ENCODE measurements at places on chromosomes 7 and 10. TPM values are rescaled to one million over a fixed set of nuclear protein-coding genes. Genes with fewer than 3 reads are reported as not detected.

DNA sequence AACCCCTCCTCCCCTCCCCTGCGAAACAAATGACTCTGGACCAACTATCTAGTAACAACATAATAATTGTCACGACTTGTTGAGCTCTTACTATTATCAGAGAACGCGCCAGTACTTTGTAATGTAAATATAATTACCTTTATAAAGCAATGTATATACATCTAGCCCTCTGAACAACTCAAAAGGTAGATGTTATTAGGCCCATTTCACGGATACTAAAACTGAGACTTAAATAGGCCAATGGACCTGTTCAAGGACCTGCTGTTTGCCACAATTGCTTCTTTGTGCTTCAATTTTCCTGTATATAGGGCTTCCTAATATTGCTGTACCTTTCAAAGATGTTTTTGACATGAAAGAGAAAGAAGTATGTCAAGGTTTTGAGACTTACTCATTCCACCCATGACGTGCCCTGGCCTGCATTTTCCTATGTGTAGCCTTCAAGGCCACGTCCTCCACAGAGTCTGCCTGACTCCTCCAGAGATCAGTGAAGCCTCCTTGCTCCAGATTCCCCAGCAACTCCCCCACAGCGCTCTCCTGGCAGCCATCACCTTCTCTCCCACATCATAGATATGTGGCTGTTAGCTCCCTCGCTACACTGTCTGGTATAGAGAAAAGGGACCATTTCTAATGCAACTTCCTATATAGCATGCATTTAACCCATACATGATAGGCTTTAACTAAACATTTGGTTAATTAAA is 156.6 kb downstream of the SKIDA1 start:
- DNase-seq = no peak
- no peaks in the 10 kb centered on the region for H3K27me3 ChIP-seq
- no peaks in the 10 kb centered on the region for H3K36me3 ChIP-seq
- peaks cover 36% of the 10 kb centered on the region for H3K4me1 ChIP-seq
- no peak overlapping the region for H3K27ac ChIP-seq

DNA sequence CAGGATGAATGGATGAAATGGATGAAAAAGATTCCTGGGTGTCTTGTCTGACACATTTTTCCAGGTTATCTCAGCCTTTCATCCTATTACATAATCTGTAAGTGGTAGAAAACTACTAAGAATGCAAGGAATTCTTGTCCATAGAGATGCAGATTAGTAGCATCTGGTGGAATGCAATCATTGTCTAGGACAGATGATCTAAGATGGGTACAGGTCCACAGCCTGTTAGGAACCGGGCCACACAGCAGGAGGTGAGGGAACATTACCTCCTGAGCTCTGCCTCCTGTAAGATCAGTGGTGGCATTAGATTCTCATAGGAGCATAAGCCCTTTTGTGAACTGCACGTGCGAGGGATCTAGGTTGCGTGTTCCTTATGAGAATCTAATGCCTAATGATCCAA is 225.0 kb downstream of the CALN1 start:
- no peak overlapping the region for H3K27ac ChIP-seq
- no peak for DNase-seq
- no peaks in the 10 kb centered on the region for H3K36me3 ChIP-seq
- H3K27me3 ChIP-seq = no peaks in the 10 kb centered on the region
- no peaks in the 10 kb centered on the region for H3K4me1 ChIP-seq

GRCh38 chr10:14571866-14572507 is 202.7 kb downstream of the FAM107B start:
- DNase-seq = no peak
- peaks cover 6% of the 10 kb centered on the region for H3K36me3 ChIP-seq
- H3K27ac ChIP-seq = no peak overlapping the region

DNA sequence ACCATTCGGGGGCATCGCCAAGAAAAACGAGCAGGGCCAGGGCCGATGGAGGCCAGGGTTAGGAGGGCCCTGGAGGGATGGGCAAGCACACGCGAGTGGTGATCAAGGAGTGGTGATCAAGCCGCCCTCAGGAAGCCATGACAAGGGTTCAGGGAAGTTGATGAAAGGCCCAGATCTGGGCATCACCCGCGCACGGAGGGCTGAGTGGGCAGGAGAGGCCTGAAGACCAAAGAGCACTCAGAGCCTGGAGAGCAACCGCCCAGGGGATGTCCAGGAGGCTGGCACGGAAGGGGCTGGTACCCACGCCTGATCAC is 114.6 kb downstream of the WDR37 start:
- H3K4me1 ChIP-seq = no peaks in the 10 kb centered on the region
- H3K4me3 ChIP-seq = no peak overlapping the region
- no peak for DNase-seq
- H3K27me3 ChIP-seq = no peaks in the 10 kb centered on the region
- no peak overlapping the region for H3K27ac ChIP-seq

DGKI gene
- 1.5 TPM for total RNA-seq

PDE6C gene
- not detected for total RNA-seq

- peaks cover 13% of the 10 kb centered on the region for H3K4me1 ChIP-seq
- H3K4me3 ChIP-seq = no peak overlapping the region
- no peaks in the 10 kb centered on the region for H3K36me3 ChIP-seq
- no peak overlapping the region for H3K27ac ChIP-seq
- DNase-seq = no peak
Measured at GRCh38 chr7:135665042-135665441, 2.7 kb downstream of the STMP1 start.

GRCh38 chr10:11491087-11491486 is 120.4 kb downstream of the USP6NL start:
- no peak overlapping the region for H3K4me3 ChIP-seq
- no peaks in the 10 kb centered on the region for H3K4me1 ChIP-seq
- H3K27ac ChIP-seq = no peak overlapping the region
- peaks cover 62% of the 10 kb centered on the region for H3K36me3 ChIP-seq
- DNase-seq = no peak

DNA sequence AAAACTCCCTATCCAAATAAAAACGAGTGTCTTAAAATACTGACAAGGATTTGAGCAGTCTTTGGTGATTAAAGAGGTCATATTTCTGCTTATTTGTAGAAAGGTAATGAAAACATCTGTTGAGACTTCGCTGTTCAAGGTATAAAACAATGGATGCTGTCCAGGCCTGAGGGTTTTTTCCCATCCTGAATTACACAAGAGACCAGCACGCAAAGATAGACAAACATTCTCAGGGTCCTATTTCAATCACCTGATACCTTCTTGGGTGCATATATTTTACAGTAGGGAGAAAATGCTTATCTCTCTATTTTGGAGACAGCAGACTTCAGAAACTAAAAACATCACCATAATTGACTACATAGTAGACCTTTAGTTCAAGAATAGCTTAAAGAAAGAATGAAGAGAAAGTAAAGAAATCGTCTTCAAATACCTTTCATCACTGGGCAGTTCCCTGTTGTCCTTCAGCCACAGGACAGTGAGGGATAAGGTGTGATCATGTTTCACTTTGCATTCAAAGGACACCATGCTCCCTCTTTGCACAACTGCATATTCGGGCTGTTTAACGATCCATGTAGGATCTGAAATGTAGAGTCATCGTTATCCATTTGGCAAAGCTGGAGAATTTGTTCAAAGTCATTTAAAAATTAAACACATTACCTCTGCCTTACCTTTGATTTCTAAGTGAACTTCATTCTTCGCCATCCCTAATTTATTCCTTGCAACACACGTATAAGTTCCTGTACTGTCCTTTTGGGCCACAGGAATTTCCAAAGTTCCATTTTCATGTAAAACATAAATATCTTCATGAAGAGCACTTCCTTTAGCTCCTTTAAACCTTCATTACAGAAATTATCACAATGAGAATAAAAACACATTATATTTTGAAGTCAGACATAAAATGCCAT is 63.7 kb upstream of the LAMB4 start:
- no peaks in the 10 kb centered on the region for H3K27me3 ChIP-seq
- H3K36me3 ChIP-seq = no peaks in the 10 kb centered on the region
- no peak overlapping the region for H3K4me3 ChIP-seq

DNA sequence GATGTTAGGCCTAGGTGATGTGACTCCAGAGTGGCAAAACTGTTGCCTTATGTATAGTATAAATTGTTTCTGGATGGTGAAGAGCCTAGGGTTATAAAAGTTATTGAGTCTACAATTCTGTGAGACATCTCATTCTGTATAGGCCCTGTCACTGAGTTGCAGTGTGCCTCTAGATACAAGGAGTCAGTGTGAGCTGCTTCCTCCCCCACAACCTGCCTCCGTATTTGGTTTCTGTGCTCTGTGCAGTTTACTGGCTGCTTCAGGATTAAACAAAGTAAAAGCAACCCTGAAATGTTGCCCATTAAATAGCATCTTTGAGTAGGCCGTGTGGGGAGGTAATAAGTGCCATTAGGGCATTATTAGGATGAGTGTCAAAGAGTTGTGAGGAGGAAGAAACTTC is 1.9 kb upstream of the IFRD1 start:
- H3K27me3 ChIP-seq = no peaks in the 10 kb centered on the region
- no peaks in the 10 kb centered on the region for H3K36me3 ChIP-seq
- H3K27ac ChIP-seq = no peak overlapping the region
- no peak for DNase-seq
- no peak overlapping the region for H3K4me3 ChIP-seq
- H3K4me1 ChIP-seq = peaks cover 14% of the 10 kb centered on the region

DNA sequence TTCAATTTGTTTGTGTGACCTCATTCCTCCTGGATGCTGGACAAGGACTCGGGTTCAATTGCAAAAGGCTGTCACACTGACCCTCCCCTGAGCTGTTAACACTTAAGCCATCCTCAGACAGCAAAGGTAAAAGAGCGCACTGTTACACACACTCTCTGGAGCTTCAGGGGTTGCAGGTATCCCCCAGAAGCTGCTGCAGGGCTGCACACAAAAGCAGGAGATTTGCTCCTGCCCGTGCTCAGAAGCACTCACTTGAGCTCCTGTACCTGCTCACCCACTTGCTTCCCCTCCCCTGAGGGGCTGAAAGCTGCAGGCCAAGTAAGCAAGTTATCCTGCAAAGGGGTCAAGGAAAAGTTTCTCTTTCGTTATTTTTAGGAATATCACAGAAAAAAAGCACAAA is 886.2 kb upstream of the ZWINT start:
- H3K36me3 ChIP-seq = no peaks in the 10 kb centered on the region
- no peak for DNase-seq
- no peak overlapping the region for H3K27ac ChIP-seq
- no peaks in the 10 kb centered on the region for H3K4me1 ChIP-seq
- no peak overlapping the region for H3K4me3 ChIP-seq

DNA sequence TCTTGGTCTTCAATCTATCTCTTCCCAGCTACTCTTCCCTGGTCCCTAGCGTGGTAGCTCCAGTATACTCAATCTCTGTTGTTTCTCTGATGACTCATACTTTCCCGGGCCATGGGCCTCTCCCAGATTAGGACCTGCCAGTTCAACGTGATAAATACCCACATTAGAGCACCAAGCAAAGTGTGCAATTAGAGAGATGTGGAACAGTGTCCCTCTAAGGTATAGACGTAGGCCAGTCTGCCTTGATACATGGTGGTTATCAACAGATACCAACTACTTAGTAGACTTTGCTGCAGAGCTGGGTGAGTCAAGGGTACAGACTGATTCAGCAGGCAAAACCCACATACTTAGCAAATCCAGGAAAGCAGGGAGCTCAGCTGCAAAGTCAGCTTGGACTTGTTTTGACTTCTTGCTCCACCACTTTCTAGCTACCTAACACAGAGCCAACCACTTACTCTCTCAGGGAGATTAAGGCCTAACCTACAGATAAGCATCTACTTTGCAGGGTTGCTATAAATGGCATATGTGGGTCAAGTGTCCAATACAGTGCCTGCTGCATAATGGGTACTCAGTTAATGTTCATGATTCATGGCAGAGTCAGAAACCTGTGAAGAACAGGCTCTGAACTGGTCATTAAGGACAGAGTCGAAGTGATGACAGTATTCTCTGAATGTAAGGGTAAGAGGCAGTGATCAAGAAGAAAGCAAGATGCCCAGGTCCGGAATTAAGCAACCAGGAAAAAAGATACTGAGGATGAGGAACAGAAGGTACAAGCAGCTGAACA is 176.1 kb downstream of the CHN2 start:
- no peak for DNase-seq
- H3K4me1 ChIP-seq = no peaks in the 10 kb centered on the region
- H3K36me3 ChIP-seq = no peaks in the 10 kb centered on the region
- no peaks in the 10 kb centered on the region for H3K27me3 ChIP-seq
- H3K4me3 ChIP-seq = no peak overlapping the region
- no peak overlapping the region for H3K27ac ChIP-seq

DNA sequence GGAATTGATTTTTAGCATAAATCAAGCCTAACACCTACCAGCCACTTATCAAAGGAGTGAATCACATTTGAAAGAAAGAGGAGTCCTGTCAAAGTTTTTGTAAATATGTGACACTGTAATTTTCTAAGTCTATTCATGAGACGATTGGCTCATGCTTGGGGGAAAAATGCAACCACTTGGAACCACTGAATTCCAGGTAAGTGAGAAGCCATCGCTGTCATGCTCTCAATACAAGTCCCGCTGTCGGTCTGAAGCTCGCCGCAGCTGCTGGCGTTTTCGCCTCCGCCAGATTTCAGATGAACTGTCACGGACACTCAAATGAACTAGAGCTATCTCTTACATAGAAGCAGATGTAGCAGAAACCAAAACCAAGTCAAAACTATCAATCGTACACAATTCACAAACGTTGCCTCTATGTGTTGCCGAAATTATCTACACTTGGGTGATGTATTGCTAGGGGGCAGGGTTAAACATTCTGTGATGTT is 279.8 kb upstream of the FZD8 start:
- H3K4me3 ChIP-seq = no peak overlapping the region
- H3K36me3 ChIP-seq = no peaks in the 10 kb centered on the region
- no peaks in the 10 kb centered on the region for H3K27me3 ChIP-seq

GRCh38 chr10:119197921-119198320 is 9.4 kb upstream of the GRK5 start:
- DNase-seq = no peak
- H3K4me1 ChIP-seq = no peaks in the 10 kb centered on the region
- no peaks in the 10 kb centered on the region for H3K36me3 ChIP-seq

GRCh38 chr10:44295644-44296241 is 89.2 kb downstream of the CXCL12 start:
- H3K27me3 ChIP-seq = no peaks in the 10 kb centered on the region
- H3K4me3 ChIP-seq = no peak overlapping the region
- DNase-seq = no peak
- no peaks in the 10 kb centered on the region for H3K4me1 ChIP-seq
- H3K36me3 ChIP-seq = no peaks in the 10 kb centered on the region
- peak overlapping the region; percentile 41 for H3K27ac ChIP-seq

DNA sequence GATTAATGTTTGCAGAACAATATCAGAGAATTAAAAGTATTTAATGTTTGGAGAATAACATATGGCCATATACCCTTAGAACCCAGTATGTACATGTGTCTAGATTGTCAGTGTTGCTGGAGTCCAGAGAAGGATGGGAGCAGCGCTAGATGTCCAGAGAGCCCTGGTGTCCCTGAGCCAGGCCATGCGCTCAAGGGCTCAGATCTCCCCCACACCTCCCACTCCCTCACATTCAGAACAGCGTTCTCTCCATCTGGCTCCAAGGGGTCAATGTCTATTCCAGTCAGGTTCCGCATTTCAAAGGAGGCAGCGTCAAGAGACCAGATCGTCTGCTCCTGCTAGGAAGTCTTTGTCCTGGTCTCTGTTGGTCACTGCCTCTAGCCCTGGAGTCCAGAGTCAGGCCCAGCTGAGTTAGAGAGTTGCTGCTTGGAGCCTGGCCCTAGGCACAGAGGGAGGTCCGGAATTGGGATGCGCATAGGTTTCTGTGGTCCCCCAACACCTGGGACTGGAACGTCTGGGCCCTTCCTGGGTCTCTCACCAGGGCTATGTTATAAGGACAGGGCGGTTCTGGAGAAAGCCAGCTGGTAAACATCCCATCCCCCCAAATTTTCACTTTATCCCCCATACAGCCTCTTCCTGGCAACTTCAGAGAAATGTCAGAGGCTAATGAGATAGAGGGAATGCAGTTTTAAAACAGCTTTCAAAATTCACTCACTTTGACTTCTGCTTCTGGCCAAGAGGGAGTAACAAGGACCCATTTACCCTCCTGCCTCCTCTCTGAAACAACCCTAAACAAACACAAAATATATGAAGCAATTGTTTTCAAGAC is 6.5 kb upstream of the WDR86 start:
- no peak for DNase-seq
- no peak overlapping the region for H3K27ac ChIP-seq
- H3K36me3 ChIP-seq = no peaks in the 10 kb centered on the region
- no peak overlapping the region for H3K4me3 ChIP-seq

All from tibial nerve (tissue), 4 donors.